CD4-positive, alpha-beta T cell treated with Interleukin-6 for 4 hours (primary cell): ENCODE measurements at places on chromosomes 16 and 17.

DNA sequence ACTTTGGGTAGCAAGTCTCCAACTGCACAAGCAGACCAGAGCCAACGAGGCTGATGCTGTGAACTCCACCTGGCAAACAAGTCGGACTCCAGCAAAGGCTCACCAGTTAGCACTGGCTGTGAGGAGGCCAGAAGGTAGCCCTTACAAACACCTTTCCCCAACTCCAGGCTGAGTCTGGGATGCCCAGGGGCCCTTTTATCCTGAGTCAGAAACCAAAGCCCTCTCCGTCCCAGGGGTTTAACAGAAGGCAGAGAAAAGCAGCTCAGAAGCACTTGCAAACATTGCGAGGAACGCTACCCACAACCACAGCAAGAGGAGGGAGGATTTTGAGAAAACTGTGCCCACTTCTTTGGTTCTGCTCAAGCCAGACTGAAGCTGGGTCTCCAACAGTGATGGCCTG, 25.0 kb downstream of the CUEDC1 start:
- DNase-seq, result no peak

DNA sequence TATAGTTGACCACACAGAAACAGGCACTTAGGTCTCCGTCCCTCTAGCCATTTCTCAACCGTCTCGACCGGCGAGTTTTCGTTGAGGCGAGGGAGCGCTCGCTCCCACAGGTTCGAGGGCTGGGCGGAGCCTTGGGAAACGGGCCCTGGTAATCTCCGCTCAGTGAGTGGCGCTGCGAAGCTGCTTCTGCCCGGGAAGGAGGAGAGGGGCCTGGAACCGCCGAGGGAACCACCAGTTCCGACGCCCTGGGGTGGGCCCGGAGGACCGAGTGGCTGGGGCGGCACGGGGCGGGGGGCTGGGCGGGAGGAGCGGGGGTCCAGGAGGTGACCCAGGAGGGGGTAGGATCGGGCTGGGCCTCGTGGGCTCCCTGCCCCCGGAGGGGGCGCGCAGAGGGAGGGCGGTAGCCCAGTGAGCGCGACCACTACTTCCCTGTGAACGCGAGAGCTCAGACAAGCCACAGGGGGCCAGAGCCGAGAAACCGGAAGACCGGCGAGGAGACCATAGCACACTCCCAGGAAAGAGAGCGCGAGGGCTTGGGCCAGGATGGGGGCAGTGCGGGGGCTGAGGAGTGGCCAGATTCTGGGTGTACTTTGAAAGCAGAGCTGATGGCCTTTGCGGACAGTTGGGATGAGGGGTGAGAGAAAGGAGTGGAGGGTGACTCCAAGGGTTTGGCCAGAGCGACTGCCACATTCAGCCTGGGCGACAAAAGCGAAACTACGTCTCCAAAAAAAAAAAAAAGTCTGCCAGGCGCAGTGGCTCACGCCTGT, 29.9 kb upstream of the ARL4D start:
- DNase-seq, result peak; percentile 75

DNA sequence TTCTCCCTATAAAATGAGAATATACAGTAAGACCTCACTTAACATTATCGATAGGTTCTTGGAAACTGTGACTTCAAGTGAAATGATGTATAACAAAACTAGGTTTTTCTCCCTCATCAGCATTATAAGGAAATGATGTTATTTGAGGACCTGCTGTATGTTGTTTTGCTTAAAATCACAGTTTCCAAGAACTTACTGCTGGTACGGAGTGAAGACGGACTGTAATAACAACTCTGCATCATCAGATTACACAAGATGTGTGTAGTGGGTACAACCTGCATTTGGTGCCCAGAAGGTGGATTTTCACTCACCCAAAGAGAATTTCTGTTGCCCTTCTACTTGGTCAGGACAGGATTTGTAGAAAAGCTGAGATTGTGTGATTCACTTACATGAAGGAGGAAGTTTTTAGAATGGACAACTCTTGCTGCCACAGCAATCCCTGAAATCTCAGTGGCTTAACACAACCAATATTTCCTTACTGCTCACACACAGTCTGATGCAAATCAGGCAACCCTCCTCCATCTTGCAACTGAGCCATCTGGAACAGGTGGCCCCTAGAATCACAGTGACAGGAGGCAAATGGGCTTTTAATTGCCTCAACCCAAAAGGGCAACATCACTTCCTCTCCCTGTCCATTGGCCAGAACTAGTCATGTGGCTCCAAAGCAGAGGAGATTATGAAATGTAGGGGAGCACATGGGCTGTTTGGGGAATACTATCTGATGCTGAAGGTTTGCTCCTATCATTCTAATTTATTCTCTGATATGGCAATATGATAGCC, 67.6 kb upstream of the CACNG5 start:
- DNase-seq, result no peak

DNA sequence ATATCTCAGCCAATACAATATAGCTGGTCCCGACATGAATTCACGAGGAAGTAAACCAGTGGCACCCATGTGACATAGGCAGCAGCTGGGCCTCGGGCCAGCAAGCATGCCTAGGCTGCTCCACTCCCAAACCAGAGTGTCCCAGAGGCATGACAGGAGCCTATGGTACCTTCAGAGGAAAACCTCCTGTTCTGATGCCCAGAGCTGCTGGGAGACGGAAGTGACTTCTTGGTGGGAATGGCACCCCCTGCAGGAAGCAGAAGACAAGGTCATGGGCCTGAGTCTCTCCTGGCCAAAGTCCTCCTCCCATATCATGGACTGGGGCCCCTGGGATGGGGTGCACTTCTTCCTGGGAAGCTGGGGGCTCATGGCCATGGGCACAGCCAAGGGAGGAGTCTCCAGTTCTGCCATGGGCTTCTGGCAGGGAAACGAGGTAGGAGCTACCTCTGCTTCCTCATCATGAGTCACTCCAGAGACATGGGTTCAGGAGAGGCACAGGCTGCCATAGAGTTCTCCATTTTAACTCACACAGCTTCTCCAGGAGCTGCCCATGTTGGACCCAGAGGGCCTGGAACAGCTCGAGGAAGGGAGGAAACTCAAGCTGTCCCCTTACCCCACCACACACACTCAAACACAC, 13.4 kb downstream of the FBF1 start:
- peak; percentile 13 for DNase-seq
